ENCODE measurements at places on chromosomes 13 and 19.

- DNase-seq = no peak
Observed at GRCh38 chr19:3684817-3685410, 15.4 kb downstream of the PIP5K1C start.

GRCh38 chr13:100392709-100393630 is 195.6 kb downstream of the GGACT start:
- peak; percentile 86 for DNase-seq

GRCh38 chr19:14146789-14147216 is 10.4 kb upstream of the ASF1B start:
- DNase-seq = peak; percentile 30

DNA sequence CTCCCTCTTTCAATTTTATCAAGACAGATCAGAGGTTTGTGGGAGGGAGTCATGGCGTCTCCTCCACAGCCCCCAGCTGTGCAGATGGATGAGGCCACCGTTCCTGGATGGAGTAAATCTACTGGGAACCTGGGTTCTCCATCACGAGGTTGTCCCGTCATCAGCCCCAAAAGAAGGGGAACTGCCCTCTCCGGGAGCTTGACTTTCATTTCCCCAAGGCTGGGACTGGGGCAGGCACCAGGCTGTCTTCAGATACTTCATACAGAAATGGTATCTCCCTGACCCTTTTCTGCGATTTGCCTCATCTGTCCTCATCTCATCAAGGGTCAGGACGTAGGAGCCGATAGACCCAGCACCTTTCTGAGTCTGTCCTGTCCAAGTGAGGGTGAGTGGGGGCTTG is 9.8 kb downstream of the LILRB2 start:
- DNase-seq = no peak

DNA sequence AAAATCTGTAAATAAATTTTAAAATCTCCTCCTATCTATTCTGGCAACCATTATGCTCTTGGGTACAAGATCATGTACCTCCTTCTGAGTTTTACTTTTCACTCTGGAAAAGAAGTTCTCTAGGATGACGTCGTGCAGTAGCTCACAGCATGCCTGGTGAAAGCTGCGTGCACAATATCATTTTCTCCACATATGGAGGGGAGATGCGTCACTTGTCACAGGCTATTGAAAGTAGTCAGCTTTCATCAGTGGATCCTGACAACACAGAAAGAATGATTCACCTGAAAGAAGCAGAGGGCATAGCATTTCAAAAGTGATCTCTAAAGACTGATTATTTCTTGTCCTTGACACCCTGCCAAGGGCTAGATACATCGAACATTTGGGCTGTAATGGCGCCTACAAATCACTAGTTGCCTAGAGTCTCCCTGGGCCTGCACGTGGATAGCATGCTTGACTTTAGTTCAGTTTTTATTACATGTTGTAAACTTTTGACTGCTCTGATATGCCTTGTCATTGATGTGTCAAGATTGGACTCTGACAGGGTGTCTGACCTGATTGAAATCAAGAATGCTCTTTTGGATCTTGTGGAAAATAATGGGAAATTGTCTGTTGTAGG is 1365.6 kb downstream of the OLFM4 start:
- DNase-seq = no peak

GRCh38 chr19:48490981-48491792 is 20.4 kb downstream of the LMTK3 start:
- no peak for DNase-seq

DNA sequence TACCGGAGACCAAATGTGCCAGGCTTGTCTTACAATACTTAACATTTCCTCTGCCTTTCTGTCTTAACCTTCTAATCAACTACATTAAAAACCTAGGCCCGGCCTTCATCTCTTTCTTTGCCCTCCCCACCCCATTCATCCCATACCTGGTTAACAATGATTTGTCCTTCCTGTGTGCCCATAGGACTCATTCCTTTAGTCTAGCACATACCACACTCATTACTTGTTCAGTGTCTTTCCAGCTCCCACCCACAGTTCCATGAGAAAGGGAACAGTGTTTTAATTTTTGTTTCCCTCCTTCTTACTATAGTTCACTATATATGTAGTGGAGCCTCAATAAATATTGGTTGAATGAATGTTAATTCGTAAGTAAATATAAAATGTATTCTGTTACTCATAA is 2.4 kb downstream of the CLN5 start:
- no peak for DNase-seq

DNA sequence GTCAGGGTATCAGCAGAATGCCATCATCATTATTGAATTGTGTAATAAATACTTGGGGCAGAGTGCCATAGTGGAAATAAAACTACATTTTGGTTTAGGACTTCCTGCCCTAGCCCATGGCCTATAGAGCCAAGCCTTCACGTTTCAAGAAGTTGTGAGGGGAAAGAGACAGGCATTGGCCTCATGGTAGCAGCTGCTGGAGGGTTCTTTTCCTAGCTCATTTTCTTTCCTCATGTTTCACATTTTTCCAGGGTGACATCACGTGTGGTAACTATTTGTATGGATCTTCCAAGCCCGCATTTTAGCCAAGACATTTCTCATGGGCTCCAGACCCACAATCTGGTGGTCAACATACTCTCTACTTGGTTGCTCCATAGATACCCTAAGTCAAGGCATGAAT is 80.4 kb downstream of the LRCH1 start:
- DNase-seq = no peak

- no peak for DNase-seq
Observed at GRCh38 chr13:52926971-52927370, 78.5 kb upstream of the PCDH8 start.

- DNase-seq = no peak
Observed at GRCh38 chr13:53144826-53145225, 116.2 kb downstream of the OLFM4 start.

GRCh38 chr13:41655997-41656396 is 198.6 kb downstream of the RGCC start:
- no peak for DNase-seq

DNA sequence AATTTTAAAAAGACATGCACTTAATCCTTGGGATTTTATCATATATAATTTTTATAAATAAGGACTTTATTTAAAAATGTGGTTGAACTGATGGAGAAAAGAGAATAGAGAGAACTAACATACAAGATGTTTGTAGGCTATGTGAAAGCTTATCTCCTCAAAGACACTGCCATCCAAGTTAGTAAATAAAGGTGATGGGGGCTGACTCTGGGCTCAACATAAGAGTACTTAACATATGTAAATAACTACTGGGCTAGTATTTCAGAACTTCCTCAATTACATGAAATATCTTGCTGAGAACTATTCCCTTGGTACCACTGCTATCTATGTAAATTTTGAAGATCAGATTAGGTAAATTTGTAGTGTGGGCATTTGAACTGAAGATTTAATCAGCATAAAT is 1017.3 kb upstream of the PCDH20 start:
- DNase-seq = no peak

DNA sequence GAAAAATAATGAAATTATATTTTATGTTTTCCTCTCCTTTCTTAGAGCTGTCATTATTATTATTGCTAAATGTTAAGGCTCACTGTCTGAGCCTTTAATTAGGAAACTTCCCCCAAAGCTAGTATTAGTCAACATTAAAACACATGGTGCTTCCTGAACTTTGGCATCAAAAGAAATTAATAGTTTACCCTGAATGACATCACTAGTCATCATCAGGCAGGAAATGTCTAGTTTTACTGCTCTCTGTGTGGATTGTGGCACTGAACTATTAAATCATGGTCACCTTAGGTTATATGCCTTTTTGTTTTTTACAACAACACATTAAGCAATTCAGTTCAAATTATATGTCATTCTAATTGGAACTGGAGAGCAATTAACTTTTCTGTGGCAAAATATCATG is 595.5 kb downstream of the SLITRK1 start:
- no peak for DNase-seq

- no peak for DNase-seq
Observed at GRCh38 chr19:17866312-17866963, 5.3 kb upstream of the SLC5A5 start.

GRCh38 chr19:46082728-46083050 is 41.8 kb downstream of the IGFL3 start:
- DNase-seq = no peak

- DNase-seq = no peak
Observed at GRCh38 chr19:16627193-16627927, 644 bp downstream of the MED26 start.

- no peak for DNase-seq
Observed at GRCh38 chr13:112457485-112457884, 81.3 kb downstream of the SPACA7 start.

GRCh38 chr19:7830272-7830771 is 304 bp downstream of the EVI5L start:
- no peak for DNase-seq

GRCh38 chr19:46634045-46634655 is 1.9 kb downstream of the GNG8 start:
- peak; percentile 78 for DNase-seq

DNA sequence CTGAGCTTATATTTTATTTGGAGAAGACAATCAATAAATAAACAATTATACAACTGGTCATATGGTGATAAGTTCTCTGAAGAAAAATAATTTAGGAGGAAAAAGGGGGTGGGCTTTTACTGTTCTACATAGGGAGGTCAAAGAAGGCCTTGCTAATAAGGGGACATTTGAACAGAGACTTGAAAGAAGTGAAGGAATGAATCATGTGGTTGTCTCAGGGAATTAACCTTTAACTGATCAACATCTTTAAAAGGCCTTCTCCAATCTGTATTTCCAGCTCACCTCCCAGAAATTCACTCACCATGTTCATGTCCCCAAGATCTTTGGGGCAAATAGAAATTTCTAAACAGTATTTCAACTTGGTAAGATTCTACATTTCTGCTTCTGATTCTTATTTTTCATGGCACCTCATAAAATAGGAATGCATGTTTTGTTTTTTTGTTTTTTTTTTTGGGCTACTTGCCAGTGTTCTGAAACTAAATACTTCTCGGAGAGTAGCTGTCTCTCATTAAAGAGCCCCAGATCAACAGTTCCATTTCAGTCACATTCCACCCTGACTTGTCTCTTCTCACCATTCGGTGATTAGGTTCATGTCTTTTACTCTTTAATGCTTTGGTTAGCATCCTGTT is 19.2 kb upstream of the LPAR6 start:
- DNase-seq = no peak

DNA sequence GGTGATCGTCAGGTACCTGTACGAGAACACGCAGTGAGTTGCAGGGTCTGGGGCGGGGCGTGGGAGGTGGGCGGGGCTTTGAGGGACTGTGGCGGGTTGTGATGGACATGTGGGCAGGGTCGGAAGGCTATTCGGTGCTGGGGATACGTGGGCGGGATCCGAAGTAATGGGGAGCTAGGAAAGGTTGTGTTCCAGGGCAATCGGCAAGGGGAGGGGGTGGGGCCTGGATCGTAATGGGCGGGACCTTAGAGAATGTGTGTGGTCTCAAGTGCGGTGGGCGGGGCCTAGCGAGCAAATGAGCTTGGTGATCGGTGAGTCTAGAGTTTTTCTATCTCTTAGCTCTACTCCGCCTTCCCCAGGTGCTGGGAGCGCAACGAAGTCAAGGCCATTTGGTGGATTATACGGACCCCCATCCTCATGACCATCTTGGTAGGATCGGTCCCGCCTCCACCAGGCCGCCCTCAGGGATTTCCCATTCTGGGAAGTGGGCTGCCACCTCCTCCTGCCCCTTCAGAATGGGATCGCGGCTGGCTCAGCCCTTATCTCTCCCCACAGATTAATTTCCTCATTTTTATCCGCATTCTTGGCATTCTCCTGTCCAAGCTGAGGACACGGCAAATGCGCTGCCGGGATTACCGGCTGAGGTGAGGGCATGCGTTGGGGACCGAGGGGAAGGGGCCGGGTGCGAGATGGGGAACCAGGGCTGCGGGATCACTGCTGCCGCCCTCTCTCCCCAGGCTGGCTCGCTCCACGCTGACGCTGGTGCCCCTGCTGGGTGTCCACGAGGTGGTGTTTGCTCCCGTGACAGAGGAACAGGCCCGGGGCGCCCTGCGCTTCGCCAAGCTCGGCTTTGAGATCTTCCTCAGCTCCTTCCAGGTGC is 9.6 kb downstream of the GIPR start:
- peak; percentile 75 for DNase-seq

- no peak for DNase-seq
Observed at GRCh38 chr13:112904436-112904960, 64.5 kb upstream of the MCF2L start.

DNA sequence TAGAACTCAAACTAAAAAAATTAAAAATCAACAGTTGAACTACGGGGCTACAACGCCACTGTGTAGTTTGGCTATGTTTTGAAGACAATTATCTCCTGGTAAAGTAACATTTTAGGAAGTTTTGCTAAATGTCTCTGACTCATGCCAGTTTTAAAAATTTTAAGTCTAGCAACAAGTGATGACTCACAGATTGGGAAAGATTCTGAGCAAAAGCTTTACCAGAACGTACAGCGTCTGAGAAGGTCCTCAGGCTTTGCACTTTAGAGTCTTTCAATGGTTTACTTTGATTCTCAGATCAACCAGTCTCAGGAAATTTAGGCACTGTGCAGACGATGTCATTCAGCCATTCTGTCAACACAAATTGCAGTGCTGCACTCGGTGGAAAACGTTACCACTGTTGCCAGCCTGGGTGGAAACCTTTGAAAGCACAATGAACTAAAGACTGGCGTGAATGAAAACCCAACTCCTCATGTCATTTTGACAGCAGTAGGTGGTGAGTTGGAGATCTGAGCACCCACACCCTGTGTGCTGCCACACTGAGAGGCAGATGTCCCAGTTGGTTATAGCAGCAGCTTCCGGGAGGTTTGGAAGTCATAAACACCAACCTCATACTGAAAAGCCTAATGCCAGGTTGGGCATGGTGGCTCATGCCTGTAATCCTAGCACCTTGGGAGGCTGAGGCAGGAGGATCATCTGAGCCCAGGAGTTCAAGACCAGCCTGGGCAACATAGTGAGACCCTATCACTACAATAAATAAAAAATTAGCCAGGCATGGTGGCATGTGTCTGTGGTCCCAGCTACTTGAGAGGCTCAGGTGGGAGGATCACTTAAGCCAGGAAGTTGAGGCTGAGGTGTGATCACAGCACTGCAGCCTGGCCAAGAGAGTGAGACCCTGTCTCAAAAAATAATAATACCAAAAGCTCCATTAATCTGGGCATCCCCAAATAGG is 6.3 kb upstream of the WTIP start:
- peak; percentile 30 for DNase-seq

DNA sequence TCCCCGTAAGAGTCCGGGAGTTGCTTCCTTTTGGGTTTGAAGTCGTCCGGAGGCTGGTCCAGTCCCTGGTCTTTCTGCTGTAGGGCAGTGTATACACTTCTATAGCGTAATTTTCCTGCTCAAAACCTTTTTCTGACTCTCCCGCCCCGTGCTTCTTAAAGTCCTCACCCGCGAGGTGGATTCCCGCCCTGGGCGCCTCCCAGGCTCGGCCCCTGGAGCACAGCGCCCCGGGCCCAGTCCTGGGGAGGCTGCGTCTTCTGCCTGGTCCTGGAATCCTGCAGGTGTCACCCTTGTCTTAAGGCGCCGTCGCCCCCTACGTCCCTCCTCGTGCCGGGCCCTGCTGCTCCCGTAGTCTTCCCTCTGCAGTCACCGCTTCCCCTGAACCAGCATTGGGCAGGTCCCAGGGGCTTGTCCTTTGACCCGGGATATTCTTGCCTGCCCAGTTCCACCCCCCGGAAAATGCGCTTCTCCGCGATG is 34.4 kb upstream of the ZNF808 start:
- DNase-seq = no peak

All from HL-60 (cell line).